ENCODE measurements at places on chromosomes 2 and 18.

- DNase-seq: no peak
Observed at GRCh38 chr18:3773303-3773702, 323.3 kb downstream of the TGIF1 start.

DNA sequence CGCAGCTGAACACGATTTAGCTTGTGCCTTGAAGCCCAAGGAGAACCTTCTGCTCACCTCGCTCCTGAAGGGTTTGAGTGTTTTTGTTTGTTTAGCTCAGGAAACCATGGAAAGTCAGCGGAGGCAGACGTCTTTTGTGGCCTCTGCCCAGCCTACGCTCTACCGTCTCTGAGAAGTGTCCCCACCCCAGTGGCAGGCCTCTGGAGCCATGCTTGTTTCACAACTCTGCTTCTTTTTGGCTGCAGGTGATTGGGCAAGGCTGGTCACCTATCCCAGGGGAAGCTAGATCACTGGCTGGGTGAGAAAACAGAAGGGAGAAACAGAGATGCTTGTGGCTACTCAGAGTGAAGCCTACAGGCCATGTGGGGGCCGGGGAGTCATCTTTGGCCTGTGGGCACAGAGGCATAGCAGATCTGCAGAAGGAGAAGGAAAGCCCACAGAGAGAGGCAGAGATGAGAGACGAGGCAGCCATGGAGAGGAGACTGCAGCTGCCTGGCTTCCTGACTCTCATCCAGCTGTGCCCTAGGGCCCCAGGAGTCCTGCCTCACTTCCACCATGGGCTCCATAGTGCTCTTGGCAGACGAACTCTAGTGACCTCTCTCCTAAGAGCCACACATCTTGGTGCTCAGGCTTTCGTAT lies 50.1 kb downstream of the CIB4 start:
- DNase-seq: no peak

DNA sequence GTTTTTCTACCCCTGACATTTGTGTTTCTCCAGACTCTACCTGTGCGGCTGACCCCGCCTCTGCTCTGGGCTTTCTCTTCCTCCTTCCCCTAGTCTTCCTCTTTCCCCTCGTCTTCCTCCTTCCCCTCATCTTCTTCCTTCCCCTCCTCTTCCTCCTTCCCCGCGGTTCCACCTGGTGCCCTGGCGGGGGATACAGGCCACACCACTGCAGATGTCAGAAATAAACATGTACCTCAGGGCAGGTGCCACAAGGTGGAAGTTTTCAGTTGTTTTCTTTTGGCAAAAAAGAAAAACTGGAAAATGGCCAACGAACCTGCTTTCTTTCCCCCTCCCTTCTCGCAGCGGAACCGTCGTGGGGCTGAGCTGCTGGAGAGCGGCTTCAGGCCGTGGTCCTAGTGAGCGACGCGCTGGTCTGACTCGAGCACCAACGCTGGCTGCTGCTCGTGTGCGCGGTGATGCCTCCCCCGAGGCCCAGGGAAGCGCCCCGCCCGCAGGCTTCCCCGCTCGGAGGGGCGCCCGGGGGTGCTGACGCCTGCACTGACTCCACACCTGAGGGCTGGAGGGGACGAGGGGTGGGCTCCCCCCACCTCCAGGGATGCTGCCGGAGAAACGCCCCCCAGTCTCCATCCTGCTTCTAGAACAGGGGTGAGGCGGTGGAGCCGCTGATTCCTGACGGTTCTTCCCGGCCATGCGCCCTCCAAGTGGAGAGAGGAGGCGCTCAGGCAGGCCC lies 83.7 kb upstream of the ZNF516 start:
- no peak for DNase-seq

GRCh38 chr2:54939446-54940118 lies 110.7 kb downstream of the RTN4 start:
- no peak for DNase-seq

DNA sequence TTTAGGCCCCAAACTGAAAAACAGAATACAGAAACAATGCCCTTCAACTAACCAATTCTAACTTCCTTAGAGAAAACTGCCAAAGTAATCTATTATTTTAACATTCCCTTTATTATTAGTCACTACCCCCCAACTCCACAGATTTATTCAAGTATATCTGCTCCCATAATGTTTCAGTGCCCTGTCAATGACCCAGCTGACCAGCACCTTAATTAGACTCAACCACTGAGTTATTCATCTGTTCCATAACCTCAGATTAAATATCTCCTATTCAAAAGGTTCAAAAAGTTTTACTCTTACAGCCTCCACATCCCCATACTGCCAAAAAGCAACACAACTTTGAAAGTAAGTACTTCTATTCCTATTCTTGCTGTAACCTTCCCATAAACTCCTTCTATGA lies 202.4 kb downstream of the EXOC6B start:
- no peak for DNase-seq

- no peak for DNase-seq
Observed at GRCh38 chr18:52937840-52938239, 597.8 kb downstream of the DCC start.

GRCh38 chr18:45628979-45629958 lies 14.0 kb downstream of the SLC14A2 start:
- no peak for DNase-seq

DNA sequence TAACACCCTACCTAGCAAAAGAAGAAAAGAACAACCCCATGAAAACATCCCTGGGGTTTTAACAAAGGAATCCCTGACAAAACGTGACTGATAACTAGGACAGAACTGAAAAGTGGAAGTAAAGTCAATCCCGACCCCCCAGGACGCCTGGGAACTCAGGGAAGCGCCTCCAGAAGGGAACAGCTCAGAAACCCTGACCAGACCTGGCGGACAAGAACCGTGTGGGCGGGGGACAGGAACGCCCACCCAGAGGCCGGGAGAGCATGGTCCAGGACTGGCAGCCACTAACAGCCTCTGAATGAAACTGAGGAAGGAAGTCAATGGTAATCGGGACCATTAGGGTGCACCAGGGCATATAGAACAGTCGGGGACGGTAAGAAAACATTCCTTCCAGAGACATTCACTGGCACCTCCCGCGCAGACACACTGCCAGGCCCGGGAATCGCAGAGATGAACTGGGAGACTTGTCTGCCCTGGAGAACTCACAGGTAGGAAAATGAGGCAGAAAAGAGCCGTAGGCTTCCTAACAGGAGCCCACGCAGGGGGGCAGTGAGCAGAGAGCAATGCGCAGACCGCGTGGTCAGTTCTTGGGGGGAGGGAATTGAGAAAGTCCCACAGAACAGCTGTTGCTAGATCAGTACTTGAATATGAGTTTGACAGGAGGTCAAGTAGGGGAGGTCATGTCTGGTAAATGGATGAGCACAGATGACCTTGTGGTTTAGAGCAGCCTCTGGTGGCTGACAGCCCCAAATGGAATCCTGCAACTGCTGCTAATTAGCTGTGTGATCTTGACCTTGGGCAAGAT lies 1.3 kb upstream of the TBC1D8 start:
- no peak for DNase-seq

DNA sequence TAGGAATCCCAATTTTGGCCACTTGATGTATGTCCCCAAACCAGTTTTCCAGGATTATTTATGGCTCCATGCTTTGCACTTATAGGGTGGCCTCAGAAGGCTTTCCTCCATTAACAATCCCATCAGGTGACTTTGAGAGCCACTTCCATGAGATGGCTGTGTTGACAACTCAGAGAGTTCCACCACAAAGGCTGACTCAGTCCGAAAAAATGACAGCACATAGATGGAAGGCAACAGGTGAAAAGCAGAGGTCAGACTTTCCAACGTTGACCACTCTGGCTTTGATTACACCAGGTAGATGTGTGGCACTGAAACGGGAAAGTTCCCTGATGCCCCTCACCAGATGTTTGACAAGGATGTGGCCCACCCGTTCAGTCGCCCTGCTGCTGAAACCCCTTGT lies 431.4 kb upstream of the TNP1 start:
- no peak for DNase-seq

GRCh38 chr18:70041459-70042050 lies 93.9 kb upstream of the CD226 start:
- DNase-seq: no peak

GRCh38 chr2:206232287-206233035 lies 42.0 kb upstream of the ZDBF2 start:
- no peak for DNase-seq

- DNase-seq: no peak
Observed at GRCh38 chr2:16633621-16634430, 31.8 kb downstream of the CYRIA start.

GRCh38 chr2:118907759-118908158 lies 34.2 kb upstream of the MARCO start:
- DNase-seq: no peak

- DNase-seq: no peak
Observed at GRCh38 chr2:6812857-6813530, 52.7 kb downstream of the CMPK2 start.

GRCh38 chr2:161075701-161076100 lies 84.5 kb upstream of the TANK start:
- no peak for DNase-seq

GRCh38 chr2:132941296-132942020 lies 271.5 kb upstream of the LYPD1 start:
- no peak for DNase-seq

DNA sequence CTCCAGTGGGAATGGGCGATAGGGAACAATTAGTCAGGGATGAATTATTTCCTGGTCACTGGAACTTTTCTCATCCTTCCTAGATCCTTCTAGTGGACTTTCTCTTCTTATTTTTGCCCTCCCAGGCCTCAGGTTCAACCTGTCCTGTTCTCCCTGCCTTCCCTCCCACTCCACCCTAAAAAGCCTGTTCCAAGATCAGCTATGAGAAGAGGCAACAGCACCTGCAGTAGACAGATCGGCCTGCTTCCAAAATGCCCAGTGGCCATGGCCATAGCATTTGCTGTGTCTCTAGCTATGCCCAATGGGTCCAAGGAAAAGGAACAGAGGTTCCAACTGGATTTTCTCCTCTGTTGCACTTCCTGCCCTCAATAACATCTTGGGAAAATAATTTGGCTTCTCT lies 16.5 kb upstream of the KCNF1 start:
- no peak for DNase-seq

GRCh38 chr2:3613524-3613905 lies 18.6 kb downstream of the COLEC11 start:
- DNase-seq: no peak

DNA sequence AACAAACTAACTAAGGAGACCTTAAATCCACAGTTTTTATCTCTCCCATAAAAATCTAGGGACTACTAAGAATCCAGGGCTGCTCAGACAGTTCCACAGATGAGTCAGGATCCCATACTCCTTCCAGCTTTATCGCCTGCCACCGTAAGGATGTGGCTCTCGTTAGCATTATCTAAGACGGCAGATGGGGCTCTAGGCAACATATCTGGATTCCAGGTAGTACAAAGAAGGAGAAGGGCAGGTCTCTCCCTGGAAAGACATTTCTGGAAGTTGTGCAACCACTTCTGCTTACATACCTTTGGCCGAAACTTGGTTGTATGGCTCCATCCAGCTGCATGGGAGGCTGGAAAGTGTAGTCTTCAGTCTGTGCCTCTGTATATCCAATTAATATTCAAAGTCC lies 149.4 kb downstream of the SP3 start:
- no peak for DNase-seq

- DNase-seq: no peak
Observed at GRCh38 chr18:26768385-26768784, 97.1 kb downstream of the AQP4 start.

- no peak for DNase-seq
Observed at GRCh38 chr2:83006961-83007360, 1452.1 kb downstream of the SUCLG1 start.

GRCh38 chr2:231167745-231168459 lies 30.5 kb upstream of the ARMC9 start:
- DNase-seq: no peak

DNA sequence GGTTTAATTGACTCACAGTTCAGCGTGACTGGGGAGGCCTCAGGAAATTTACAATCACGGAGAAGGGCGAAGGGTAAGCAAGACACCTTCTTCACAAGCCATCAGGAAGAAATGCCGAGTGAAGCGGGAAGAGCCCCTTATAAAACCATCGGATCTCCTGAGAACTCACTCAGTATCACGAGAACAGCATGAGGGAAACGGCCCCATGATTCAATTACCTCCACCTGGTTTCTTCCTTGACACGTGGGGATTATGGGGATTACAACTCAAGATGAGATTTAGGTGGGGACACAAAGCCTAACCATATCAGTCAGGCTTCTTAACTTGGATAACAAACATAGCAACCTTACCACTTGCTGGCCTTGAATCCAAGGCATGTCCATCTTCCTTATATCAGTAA lies 289.0 kb upstream of the STON1 start:
- DNase-seq: no peak

DNA sequence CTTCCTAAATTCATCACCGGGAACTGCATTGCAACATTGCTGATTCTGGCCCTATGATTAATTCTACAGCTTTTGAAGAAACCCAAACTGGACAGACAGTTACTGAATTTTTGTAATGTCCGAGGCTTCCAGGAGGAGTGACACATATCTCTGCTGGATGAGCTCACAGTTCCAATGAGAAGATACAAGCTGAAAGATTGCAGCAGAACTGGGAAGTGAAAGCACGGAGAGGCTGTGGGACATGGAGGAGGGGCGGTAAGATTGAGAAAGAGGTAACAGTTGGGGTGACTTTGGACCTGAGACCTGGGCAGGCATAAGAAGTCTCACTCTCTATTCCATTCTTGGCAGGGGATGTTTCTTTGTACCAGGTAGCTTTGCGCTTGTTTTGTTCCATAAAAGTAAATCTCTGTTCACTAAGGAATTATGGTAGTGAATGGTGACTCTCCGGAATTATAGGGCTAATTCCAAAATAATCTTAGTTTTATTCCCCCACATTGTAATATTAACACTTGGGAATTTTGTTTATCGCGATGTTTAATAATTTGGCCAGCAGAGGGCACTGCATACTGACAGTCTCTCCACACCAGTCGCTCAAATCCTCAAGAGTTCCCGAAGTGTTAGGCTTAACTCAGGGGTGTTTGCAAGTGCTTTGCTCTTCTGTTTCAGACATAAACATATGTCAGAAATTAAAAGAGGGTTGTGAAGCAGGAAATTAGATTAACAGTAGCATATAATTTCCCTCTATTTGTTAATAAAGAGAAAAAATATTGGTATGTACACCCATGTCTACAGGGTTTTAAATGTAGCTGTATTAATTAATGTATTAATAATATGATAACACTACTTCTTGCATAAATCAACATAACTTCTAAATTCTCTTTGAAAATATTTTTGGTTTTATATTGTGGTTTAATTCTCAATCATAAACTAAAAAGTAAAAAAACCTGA lies 201.4 kb downstream of the SOCS6 start:
- peak; percentile 31 for DNase-seq

DNA sequence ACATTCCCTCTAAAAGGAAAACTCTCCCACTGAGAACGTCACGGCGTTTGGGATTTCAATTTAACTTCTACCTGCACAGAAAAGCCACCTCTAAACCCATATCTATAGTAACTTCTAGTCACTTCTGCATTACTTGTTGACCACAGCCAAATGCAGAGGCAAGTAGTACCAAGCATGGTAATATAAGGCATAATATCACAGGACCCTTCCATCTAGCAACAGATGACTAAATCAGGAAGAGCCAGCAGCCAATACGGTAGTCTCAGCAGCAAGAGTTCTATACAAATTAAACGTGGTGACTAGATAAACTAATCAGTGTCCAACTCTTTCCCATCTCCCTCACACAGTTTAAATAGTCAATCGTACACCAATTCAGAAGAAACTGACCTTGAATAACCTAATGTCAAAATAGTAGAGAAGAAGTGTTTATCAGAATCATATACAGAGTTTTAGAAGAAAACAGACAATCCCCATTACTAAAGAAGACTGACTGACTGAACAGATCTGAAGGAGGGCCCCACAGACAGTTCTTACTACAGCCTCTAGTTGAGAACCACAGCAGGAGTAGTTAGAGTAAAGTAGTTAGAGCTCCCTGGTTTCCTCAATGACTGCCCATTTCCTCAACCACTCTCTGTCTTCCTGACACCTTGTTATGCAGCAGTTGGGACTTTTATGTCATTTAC lies 30.0 kb downstream of the MEMO1 start:
- DNase-seq: peak; percentile 30
